ENCODE measurements at places on chromosomes 5 and 9. TPM values are rescaled to one million over a fixed set of nuclear protein-coding genes. Genes with fewer than 3 reads are reported as not detected.

GRCh38 chr5:56190497-56190896 lies 42.6 kb downstream of the ANKRD55 start:
- DNase-seq, result peak; percentile 59

The PCDHGA2 gene
- polyA plus RNA-seq, result not detected

The LHX3 gene
- not detected for polyA plus RNA-seq

DNA sequence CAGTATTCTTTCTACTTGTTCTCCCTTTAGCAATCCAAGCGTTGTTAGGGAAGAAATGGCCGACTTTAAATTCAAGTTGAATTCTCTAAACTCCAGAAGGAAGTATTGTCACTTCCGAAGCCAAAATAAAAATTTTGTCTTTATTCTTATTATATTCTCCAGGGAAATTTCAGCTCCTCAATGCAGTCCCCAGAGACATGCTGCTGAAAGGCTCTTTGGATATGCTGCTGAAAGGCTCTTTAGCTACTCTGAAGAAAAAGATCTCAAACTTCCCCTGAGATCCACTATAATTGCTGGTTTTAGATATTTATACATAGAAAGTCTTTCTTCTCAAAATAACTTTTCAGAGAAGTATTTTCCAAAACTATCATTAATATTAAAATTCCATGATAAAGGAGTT lies 92.3 kb upstream of the PARP8 start:
- DNase-seq, result no peak
